ENCODE measurements at places on chromosomes 2 and 18. TPM values are rescaled to one million over a fixed set of nuclear protein-coding genes. Genes with fewer than 3 reads are reported as not detected.

GRCh38 chr2:239763433-239764097 is 261.6 kb downstream of the NDUFA10 start:
- no peaks in the 10 kb centered on the region for H3K4me1 ChIP-seq
- no peak overlapping the region for H3K27ac ChIP-seq

GRCh38 chr2:2831633-2832032 is 500.6 kb upstream of the MYT1L start:
- no peak for DNase-seq
- H3K27me3 ChIP-seq, result no peaks in the 10 kb centered on the region
- no peak overlapping the region for H3K4me3 ChIP-seq
- H3K36me3 ChIP-seq, result no peaks in the 10 kb centered on the region

DNA sequence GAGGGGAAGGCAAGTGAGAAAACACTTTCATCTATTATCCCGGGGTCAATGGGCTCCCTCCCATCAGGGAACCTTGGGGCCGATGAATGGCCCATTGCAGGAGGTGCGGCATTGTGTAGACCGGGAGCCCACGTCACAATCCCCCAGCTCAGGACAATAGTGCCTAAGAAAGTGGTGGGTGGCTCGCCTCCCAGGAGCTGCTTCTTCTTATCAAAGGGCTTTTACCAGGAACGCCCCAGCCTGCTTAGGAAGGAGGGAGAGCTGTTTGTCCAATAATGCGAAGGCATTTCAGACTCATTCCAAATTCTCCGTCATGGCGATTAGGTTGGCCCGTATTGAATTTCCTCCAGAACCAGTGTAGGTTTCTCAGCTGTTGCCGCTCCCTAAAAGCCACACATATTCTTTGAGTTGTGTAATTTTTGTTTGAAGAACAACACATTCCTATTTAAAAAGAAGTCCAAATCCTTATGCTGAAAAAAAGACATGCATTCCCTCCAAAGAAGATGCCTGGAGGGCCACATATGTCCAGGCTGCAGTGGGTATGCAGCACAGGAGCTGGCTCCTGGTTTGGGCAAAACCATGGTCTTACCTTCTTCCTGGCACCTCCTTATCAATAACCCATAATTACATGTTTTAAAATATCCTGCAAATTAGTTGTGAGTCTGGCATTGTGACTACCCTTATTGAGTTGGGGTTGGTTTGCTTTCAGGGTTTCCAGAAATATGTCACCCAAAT is 264.7 kb downstream of the MYCN start:
- no peaks in the 10 kb centered on the region for H3K36me3 ChIP-seq
- no peaks in the 10 kb centered on the region for H3K4me1 ChIP-seq
- H3K4me3 ChIP-seq, result no peak overlapping the region
- no peak for DNase-seq

- no peak for DNase-seq
- no peaks in the 10 kb centered on the region for H3K27me3 ChIP-seq
- H3K27ac ChIP-seq, result no peak within 1 kb of the TSS
- no peak within 1 kb of the TSS for H3K4me3 ChIP-seq
- H3K36me3 ChIP-seq, result no peaks in the 10 kb centered on the region
These were observed at the start of gene GPR45 for GRCh38 chr2:105241443-105241842. GPR45 (plus strand) TSS chr2:105241743; CDS start chr2:105241859, 116 bp downstream.

- DNase-seq, result no peak
- no peaks in the 10 kb centered on the region for H3K36me3 ChIP-seq
- H3K27ac ChIP-seq, result no peak overlapping the region
- no peaks in the 10 kb centered on the region for H3K4me1 ChIP-seq
These were observed 234.2 kb downstream of the CDH2 start for GRCh38 chr18:27942706-27943105.

TRIM43B gene
- not detected for total RNA-seq
